ENCODE measurements at places on chromosomes 5 and 9.

- peak; percentile 56 for DNase-seq
Observed at GRCh38 chr9:126781186-126782052, 23.4 kb upstream of the ZBTB43 start.

DNA sequence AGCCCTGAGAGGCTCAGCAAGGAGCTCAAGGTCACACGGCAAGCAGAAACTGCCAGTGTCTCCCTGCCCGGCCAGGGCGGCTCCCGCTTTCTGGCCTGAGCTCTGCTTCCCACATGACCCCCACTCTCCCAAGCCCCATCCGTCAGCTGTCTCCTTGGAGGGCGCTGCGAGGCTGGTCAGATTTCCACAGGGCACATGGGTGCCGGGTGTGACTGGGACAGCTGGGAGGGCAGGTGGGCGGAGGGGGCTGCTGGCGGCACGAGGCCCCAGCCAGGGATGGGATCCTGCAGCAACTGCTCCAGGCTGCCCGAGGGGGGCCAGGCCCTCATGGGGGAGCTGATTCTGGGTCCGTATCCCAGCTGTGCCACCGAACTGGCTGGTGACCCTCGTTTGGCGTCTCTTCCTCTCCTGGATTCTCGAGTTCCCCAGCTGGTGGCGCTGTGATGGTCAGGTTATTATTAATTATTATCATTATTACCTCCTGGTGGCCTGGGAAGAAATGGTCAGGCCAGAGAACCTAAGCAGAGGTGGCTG lies 12.9 kb upstream of the WDR38 start:
- DNase-seq = no peak

DNA sequence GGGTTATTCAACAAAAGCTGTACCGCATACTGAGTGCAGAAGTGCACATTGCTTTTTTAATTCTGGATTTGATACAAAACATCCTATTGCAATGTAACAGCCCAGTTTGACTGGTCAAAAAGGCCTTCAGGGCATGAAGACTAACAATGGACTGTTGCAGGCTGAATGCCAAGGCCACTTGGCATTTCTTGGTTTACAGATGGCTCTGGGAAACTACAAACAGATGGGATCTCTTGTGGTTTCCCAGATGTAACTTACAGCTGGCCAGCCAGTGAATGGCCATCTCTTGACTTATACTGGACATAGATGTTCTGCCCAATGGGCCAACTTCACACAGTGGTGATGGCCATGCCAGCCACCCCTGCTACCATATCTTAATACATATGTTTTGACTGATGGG lies 36.8 kb downstream of the UGT3A2 start:
- DNase-seq = no peak

GRCh38 chr9:83583151-83584014 lies 39.6 kb upstream of the IDNK start:
- DNase-seq = no peak

- no peak for DNase-seq
Observed at GRCh38 chr9:121156263-121156731, 45.4 kb downstream of the RAB14 start.

DNA sequence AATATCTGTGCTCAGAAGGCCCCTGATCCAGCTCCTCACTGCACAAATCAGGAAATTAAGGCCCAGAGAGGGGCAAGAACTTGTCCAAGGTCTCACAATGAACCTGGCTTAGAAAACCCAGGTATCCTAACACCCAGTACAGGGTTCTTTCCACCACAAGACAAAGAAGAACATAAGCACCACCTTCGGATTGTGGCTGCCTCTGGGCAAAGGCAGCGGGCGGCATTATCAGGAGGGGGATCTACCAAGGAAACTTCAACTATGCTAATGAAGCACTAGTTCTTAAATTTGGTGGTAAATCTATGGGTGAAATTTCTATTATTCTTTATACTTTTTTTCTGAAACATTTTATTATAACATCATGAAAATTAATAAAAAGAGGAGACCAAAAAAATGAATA lies 17.9 kb downstream of the ANXA6 start:
- DNase-seq = no peak

DNA sequence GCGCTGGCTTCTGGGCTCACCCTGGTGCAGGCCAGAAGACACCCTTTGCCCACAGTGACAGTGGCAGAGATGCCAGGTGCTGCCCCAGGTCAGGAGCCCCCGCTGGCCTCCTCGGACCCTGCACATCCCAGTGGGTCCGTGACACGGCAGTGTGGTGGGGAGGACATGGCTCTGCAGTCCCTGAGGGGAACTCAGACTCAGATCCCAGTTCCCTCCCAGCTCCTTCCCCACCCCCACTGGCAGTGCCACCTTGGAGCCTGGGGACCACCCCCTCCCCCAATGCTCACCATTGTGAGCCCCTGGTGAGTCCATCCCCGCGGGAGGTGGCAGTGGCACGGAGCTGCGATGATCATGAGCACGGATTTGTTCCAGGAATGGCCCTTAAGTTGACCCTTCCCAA lies 562 bp upstream of the CCDC187 start:
- no peak for DNase-seq
